H54 (cell line): ENCODE measurements at places on chromosomes 1 and 21.
A peak's percentile ranks its signal among the peaks of the same experiment; 100 is the strongest.

DNA sequence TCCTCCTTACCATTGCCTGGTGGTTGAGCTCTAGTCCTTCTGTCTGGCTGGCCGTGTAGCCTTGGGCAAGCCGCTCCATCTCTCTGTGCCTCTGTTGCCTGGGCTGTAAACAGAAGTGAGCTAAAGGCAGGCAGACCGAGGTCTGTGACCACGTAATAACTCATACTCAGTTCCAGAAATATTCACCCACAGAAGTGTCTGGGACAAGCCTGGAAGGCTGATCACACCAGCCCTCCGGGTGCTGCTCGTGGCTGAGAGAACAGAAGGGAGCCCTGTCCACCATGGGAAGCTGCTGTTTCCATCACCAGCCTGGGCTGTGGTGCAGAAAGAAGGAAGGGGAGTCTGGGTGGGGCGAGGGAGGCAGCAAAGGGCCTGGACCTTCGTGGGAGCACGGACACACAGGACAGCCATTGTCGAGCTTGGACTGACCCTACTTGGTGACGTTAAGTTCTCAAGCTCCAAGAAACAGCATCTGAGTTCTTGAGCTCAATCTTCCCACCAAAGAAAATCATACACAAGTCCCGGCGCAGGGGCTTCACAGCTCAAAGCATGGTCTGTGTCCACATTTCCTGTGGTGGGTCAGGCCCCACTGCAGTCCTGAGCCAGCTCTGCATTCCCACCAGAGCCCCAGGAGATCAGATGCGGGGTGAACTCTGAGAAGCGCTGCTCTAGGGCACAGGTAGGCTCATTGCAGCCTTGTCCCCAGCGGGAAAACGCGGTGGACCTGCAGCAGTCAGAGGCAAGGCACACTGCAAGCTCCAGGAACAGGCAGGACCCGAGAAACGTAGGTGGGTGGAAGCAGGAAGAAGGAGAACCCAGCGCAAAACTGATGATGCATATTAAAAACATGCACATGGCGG lies 61.8 kb downstream of the RUNX3 start:
- DNase-seq, result no peak

DNA sequence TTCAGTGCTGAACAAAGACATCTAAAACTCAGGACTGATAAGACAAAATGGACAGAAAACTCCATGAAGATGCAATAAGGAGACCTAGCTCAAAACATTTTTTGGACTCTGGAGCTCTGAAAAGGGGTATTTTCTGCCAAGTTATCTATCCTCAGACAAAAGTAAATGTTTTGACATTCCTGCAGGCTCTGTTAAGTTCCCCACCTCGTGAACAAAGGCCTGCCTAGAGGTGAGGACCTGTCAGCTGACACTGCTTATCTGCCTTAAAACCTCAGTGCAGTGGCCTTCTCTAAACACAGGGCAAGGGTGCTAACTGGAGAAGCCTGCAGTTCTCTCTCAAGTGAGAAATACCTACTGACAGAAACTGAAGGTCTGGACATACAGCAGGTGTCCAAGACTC lies 41.1 kb downstream of the COLGALT2 start:
- no peak for DNase-seq

DNA sequence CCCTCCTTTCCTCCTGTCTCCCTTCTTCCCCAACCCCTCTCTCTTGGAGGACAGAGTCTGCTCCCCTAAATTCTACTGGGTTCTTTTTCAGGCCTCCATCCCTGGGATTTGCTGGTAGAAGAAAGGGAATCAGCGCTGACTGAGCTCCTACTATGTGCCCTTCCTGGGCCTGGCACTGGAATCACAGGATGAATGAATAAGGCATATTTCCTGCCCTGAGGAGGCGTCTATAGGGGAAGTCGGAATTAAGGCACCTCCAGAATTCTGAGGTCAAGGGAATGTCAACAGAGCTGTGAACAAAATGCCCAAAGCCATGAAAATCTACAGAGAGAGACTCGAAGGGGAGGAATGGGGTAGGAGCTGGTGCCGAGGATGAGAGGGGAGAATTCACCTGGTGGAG lies 17.4 kb upstream of the BTG2 start:
- no peak for DNase-seq

DNA sequence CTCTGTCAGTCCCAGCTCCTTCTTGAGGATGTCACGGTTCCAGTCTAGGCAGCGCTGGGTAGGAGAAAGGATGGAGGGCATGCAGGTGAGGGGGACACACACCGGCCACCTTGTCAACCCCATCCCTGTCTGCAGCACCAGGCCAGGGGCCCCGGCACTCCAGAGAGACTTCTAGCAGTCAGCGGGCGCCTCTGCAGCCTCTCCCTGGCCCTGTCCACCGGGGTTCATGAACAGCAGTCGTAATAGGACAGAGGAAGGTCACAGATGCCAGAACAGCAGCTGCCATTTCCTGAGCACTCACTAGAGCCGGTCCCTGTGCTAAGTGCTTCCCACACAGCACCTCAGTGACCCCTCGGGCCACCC lies 16.3 kb upstream of the SDHB start:
- DNase-seq, result no peak

DNA sequence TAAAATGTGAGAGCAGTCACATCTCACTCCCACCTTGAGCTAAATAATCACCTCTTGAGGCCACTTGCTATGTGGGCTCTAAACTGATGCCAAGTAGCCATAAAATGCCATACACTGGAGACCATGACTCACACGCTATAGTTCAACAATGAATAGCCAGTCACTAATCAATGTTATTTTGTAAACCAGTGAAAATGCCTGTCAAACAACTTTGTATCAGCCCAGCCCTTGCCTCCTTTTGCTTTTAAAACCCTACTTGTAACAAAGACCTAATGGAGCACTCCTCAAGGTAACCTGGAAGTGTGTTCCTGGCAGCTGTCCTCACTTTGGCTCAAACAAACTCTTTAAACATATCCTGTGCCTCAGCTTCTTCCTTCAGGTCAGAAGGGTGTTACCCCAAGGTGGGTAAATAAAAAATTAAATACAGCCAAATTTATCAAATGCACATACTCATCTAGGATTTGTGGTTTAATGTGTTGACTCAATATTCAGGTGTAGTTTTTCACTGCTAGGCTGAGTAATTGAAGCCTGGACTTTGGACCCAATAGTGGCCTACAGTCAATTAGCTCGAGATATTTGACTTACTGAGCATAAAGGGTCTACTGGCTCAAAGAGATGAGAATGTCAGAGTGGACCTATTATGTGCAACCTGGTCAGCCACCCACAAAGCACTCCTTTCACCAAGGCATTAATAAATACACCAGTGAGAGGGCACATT lies 154.3 kb downstream of the COQ8A start:
- DNase-seq, result no peak

- DNase-seq, result no peak
Observed at GRCh38 chr1:30411206-30411605, 312.2 kb downstream of the MATN1 start.

DNA sequence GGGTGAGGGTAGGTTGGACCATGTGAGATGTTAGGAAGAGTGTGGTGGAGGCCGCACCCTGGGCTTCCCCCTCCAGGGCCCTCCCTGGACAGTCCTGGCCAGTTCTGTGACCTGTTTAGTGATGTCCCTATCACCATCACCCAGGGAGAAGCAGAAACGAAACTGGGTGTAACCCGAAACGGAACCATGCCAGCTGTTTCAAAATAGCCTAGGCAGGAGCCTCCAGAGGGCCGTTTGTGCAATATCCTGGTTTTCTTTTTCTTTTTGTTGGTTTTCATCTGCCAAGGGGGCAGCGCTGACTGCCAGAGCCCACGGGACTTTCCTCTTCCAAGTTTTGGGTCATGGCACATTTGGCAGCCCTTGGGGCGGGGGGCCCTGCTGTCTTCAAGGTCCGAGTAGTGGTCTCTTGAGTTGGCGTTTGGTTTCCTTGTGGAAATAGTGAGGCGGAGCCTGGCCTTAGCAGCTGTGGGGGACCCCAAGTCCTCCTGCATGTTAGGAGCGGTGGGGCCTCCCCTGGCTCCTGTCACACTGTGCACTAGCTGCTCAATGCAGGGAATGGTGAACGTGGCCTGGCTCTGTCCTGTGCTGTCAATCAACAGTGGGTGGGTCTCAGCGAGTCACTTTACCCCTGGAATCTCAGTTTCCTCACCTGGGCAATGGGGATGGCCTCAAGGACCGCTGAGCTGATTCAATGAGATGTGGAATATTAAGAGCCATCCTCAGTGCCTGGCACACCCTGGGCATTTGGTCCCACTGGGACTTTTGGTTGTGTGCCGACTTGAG lies 90.7 kb downstream of the ARHGEF10L start:
- DNase-seq, result no peak

GRCh38 chr1:4267381-4268261 lies 367.5 kb upstream of the C1orf174 start:
- no peak for DNase-seq

GRCh38 chr1:52640697-52641096 lies 7.7 kb downstream of the SHISAL2A start:
- no peak for DNase-seq

DNA sequence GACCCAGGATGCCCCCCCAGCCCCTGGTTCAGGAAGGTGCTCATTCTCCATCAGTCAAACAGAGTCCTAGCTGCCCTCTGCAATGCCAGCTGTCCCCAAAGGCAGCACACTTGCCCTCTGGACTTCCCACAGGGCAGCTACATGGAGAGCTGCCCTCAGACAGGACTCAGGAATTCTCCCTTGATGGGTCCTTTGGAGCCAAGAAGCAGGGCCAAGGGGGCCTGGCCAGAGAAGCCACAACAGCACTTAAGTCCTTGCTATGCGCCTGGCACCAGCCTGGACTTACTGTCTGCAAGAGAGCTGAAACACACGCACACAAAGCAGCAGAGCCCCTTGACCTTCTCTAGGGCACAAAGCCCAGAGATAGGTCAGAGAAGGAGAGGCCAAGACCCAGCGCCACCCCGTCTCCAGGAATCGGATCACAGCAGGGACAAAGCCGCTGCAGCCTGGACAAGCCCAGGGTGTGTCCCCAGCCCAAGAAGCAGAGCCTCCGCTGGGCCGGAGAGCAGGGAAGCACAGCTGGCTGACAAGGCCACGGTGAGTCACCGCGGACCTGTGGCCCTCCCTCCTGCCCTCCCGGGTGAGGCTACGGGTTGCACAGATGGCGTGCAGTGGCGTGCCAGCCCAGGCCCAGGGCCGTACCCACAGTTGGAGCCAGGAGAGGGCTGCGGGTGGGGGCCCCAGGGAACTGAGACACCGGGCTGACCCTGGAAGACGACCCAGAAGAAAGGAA lies 1.7 kb downstream of the WNT9A start:
- peak; percentile 98 for DNase-seq

DNA sequence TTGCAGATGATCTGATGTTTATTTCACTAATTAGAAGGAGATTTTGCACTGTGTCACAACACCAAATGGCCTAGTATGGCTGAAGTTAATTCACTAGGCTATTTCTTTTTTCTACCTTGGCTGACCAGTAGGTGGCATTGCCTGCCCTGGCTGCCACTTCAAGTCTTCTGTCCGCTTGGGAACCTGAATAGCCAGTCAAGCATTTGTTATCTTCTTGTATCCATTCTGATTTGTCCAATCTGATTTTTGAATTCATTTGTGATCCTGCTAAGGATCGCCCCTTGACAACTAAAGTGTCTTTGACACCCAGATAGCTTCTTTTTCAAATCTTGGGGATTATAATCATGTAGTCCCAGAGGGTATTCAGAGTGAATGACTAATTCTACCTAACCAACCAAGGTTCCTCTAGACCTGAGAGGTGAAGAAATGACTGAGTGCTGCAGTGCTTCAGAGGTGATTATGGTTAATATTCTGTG lies 99.4 kb downstream of the GIPC2 start:
- peak; percentile 15 for DNase-seq

- DNase-seq, result no peak
Observed at GRCh38 chr1:41389009-41389408, 27.8 kb downstream of the FOXO6 start.

GRCh38 chr1:50023292-50024159 lies at the start of gene AGBL4:
Gene AGBL4 (minus strand): TSS chr1:50023954.
- DNase-seq, result no peak

GRCh38 chr1:230050973-230051735 lies 15.9 kb upstream of the GALNT2 start:
- no peak for DNase-seq

- no peak for DNase-seq
Observed at GRCh38 chr1:196481616-196482015, 126.6 kb downstream of the KCNT2 start.

- DNase-seq, result no peak
Observed at GRCh38 chr1:11529763-11530730, 51.1 kb downstream of the DISP3 start.

DNA sequence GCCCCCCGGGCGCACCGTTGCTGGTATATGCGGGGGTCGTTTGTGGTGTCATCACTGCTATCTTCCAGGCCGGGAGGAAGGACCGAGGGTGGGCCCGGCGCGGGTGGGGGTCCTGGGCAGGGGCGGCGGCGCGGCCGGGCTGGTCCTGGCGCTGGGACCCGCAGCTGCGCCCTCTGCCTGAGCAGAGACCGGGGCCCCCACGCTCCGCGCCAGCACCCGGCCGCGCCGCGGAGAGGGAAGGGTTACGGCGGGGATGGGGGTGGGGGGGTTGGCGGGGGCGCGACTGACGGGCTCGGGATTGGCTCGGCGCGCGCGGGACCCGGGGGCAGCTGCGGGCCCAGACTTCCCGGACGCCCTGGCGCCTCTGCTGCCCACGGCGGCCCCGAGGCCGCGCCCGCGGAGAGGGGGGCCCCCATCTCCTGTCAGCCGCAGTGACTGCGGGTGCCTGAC lies 13.8 kb upstream of the SAMD11 start:
- no peak for DNase-seq

GRCh38 chr1:18009478-18009961 lies 98.1 kb upstream of the IGSF21 start:
- no peak for DNase-seq

DNA sequence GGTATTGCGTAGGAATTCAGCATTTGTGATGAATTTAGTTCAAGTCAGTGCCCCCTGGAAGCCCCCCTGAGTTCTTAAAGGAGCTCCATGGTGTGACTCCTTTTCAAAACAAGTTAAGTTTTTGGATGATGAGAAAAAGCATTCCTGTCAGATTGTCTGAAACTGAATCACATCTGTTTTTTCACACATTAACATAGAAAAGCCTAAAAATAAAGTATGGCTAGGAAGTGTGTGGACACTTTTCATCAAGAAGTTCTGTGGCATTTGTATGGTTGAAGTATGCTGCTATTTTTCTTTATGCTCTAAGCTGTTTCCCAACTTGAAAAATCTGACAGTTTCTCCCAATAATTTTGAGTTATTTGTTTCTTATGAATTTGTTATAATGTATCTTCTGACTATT lies 33.7 kb downstream of the PRDM2 start:
- DNase-seq, result no peak

- DNase-seq, result peak; percentile 23
Observed at GRCh38 chr1:111920221-111921024, 69.0 kb downstream of the KCND3 start.

DNA sequence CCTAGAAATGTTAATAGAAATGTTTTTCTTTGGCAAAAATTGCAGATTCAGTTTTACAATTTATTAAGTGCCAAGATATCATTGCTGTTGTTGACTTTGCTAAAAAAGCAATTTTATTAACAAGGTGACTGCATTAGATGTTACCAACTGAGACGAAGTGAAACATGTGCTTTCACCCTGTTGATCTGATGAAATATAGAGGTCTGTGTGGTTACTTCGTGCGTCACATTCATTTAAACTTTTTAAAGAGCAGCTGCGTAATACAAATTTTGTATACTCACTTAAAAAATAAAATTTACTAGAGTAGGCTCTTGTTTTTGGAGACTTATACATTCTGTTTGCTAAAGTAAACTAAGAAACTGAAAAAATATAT lies 465.7 kb downstream of the USP25 start:
- no peak for DNase-seq
